Esophagus squamous epithelium (tissue), 5 donors: ENCODE measurements at places on chromosomes 5 and 9.

DNA sequence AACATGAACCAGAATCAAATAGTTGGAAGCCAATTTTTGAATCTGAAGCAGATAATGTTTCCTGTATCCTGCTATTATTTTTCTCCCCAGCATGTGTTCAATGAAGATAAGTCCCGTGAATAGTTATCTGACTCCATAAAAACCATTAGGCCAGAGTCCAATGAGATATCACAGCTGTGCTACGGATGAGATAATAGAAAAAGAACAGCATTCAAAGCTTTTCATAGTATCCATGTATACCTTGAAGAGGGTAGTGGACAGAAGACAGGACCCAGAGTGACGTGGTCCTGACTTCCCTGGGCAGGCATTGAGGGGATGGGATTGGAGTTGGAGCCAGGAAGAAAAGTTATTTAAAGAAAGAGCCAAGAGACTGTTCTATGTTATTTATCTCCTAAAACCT, 50.7 kb upstream of the C6 start:
- DNase-seq = no peak

GRCh38 chr9:132756214-132756845, 86.1 kb downstream of the GTF3C4 start:
- DNase-seq = no peak

GRCh38 chr5:1185629-1186350, 15.6 kb upstream of the SLC6A19 start:
- DNase-seq = no peak

- no peak for DNase-seq
These were observed 225.0 kb downstream of the FANCC start for GRCh38 chr9:95092262-95093072.

DNA sequence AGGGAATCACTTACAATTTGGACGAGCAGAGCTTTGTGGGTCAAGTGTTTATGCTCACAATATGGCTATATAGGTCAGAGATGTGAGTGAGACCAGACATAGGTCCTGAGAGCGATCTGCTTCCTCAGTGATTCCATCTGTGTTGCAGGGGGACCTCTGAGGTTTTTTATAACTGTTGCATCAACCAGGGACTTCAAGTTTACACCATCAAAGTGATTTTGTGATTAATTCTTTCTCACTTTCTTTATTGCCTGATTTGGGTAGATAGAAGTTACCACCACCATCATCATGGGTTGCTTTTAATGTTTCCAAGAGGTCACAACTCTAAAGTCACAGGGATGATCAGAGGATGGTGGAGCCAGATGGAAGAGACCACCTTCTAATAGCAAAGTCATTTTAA, 7.0 kb upstream of the MTAP start:
- no peak for DNase-seq

- no peak for DNase-seq
These were observed 54.8 kb downstream of the MRPS27 start for GRCh38 chr5:72265032-72265877.

DNA sequence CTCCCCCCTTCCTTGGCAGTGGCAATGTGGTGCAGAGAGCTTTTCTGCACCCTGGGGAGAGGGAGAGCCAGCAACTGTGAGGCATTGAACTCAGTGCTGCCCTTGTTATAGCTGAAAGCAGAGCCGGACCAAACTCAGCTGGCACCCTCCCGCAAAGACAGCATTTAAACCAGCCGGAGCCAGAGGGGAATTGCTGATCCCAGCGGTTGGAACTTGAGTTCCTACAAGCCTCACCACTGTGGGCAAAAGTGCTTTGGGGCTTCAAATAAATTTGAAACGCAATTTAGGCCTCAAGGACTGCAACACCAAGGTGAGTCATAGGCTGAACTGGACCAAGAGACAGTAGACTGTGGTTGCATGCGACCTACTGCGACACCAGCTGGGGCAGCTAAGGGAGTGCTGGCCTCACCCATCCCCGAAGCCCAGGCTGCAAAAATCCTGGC, 207.6 kb upstream of the CDKN2B start:
- no peak for DNase-seq

- DNase-seq = no peak
These were observed 3.4 kb downstream of the PLEKHG4B start for GRCh38 chr5:95241-95980.

DNA sequence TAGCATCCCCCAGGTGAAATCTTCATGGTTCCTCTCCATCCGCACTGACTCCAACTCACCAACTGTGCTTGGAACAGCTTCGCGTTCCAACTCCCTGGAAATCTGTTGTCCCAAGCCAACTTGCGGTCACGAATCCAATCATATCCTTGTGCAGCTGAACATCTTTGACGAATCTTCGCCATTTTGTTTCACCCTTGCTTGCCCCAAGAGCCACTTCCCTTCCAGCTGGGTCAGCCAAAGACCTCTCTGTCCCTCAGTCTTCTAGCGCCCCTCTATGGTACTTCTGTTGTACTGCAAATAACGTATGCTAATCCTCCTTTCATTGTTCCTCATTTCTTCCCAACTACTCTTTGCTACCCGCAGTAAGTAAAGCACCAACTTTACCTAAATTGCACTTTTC, 61.0 kb upstream of the TARS1 start:
- no peak for DNase-seq

GRCh38 chr9:75912951-75913350, 22.5 kb downstream of the PCSK5 start:
- no peak for DNase-seq

GRCh38 chr5:135569755-135570452, 8.9 kb downstream of the CXCL14 start:
- DNase-seq = no peak

- no peak for DNase-seq
These were observed 15.0 kb upstream of the NEURL1B start for GRCh38 chr5:172626031-172626581.

DNA sequence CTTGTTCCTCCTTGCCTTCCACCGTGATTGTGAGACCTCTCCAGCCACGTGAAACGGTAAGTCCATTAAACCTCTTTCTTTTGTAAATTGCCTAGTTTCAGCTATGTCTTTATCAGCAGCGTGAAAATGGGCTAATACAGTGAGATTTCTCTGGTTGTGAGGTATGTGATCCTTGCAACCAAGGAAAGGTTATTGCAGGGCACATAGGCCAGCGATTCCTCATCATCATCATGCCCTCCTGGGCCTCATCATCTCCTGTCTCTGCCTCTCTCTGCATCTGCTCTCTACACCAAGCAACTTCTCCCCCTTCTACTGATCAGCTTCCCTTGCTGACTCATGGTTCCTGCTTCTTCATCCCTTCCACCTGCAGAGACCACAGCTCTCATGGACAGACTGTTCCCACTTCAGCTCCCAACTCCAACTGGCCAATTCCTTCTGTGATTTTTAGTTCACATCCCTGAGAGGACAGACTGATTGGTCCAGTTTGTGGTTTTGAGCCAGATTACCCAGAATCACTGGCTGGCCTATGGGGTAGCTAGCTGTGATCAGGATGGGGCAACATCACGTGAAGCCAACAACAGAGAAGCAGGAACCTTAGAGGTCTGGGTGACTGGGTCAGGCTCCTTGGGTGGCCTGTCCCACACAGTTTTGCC, 53.1 kb downstream of the LIX1 start:
- DNase-seq = no peak

GRCh38 chr9:26240020-26240419, 561.8 kb upstream of the TUSC1 start:
- no peak for DNase-seq

DNA sequence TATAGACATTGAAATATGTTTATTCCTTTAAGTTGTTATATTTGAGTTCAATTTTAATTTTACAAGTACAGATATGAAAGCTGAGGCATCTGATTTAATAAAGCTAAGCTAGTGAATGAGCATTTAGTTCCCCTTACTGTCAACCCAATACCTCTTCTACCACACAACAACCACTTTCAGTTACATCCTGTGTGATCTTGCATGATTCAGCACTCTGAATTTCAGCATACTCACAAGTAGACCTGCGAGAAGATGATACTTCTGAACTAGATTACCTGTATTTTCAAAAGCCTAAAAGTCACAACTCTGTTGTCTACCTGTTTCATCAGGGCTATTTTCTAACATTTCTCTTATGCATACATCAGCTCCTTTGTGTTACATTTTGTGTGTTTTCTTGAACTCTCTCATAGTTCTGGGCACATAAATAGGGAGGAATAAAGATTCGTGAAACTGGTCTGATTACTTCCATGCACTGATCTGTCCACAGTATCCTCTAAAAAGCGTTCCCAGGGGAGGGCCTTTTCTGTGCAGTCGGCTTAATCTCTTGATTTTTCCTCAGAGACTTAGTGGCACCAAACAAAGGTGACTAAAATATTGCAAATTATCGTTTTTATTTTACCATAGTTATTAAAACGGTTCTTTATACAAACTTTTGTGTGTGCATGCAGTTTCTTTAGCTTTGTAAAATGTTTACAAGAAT, 2025.5 kb upstream of the NUDT12 start:
- DNase-seq = no peak

GRCh38 chr9:137742698-137743097, 123.9 kb downstream of the EHMT1 start:
- DNase-seq = no peak

- no peak for DNase-seq
These were observed 85.6 kb upstream of the ATP10B start for GRCh38 chr5:160937570-160937969.

- DNase-seq = no peak
These were observed 7.6 kb downstream of the BASP1 start for GRCh38 chr5:17224858-17225511.

- DNase-seq = no peak
These were observed 151.1 kb downstream of the ARL15 start for GRCh38 chr5:54159153-54159892.

DNA sequence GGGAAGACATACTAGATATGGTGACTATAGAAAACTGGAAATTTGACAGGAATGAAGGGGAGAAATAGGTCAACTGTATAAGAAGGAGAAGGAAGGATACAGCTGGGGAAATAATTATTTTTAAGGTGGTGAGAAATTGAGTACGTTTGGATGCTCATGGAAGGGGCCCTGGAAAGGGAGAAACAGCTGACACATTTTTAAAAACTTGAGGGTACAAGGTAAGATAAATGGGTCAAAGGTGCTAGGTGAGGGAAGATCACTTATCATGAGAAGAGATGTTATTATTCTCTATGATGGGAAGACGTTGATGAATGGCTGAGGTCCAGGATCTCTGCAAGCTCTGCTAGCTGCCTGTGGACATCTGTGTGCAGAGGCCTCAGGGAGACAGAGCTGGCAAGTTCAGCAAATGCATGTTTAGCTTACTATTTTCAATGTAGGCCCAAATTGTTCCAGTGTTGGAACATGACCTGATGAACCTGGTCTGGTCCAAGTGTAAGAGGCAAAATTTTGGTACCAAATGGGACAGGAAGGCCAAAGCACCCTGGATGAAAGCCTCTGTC, 181.7 kb downstream of the MTRR start:
- no peak for DNase-seq

DNA sequence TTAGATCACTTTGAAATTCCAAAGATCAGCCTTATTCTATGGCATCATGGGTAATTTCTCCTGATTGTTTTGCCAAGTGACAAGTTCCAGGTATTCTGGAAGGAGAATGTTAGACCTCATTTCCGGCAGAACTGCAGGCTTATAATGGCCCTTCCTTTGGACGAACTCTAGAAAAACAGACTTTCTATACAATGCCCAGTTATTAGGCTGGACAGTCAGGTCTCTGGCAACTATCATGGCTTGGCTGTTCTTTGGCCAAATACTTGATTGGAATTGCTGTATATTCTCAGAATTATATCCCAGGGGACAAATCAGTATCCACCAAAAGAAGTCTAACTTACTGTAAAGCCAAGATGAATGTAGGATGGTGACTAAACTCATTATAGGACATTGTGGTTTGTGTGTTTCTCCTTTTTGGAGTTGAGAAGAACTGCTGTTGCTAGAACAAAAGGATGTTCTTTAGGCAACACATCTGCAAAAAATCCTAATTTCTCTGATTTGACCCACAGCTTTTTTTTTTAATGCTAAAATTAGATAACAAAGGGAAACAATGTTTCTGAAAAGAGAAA, 69.0 kb downstream of the ADAMTSL1 start:
- DNase-seq = no peak

GRCh38 chr5:142324136-142324870, 518 bp downstream of the SPRY4 start:
- no peak for DNase-seq

- DNase-seq = no peak
These were observed 20.9 kb upstream of the SEMA6A start for GRCh38 chr5:116595498-116595897.

DNA sequence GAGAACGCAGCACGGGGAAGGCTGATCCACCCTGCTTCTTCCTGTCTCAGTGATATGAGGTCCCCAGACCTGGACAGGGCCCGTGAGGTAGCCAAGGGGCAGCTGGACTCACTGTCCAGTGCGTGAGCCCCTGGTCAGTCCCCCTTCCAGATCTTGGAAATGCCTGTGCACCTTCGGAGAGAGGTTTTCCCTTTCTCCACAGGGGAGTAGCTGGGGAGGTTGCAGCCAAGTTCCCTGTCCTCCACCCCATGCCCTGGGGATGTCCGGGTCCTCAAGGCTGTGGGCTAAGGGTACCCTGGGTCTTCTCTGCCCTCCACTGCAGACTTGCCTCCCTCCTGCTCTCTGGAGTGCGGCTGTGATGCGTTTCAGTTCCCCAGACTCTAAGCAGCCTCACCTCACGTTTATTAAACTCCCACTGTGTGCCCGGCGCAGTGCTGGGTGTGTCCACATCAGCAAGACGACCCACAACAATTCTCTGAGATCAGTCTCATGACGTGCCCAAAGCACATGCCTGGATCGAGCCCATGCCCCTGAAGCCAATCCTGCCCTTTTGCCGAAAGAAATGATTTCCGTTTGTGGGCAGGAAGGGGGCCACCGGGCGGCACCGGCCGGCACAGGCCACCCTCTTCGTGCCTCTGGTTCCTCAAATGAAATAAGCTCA, 101.3 kb upstream of the PHYKPL start:
- DNase-seq = no peak

DNA sequence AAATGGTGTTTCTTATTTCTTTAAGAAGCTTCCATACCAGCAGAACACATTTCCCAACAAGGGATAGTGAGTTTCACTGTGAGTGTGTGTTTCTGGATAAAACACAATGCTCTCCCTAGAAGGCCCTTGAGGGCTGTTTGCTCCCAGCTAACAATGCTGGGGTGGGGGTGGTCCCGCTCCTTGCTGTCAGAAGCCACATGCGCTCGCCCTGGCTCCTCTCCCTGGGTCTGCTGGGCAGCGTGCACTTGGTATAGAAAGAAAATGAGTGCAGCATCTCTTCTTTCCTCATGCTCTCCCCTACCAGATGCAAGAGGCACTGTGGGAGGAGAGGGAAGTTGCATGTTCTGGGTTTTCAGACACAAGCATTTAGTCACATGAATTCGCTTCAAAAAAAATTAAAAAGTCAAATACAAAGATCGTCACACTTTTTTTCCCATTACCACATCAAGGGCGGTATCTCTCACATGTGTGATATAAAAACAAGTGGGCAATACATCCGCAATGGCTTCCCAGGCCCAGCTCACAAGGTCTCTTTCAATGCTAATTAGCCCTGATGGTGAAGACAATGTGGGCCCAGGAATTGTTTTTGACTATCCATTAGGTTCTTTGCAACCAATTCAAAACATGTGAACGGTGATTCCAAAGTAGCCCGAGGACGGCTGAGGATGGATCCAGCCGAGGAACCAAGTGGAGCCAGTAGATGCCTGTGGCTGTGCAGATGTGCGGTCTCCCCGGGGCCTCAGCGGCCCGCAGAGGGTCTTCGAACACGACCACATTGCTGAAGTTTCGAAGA, 603.6 kb downstream of the IRX1 start:
- no peak for DNase-seq

- DNase-seq = no peak
These were observed 102.1 kb upstream of the FBXL17 start for GRCh38 chr5:108484035-108484434.

GRCh38 chr5:921456-922435, 29.1 kb downstream of the TRIP13 start:
- DNase-seq = no peak

- no peak for DNase-seq
These were observed 1.1 kb upstream of the PTPN3 start for GRCh38 chr9:109499093-109499630.
